ENCODE measurements at places on chromosomes 11 and 22.

- DNase-seq: no peak
Measured at GRCh38 chr11:15829312-15829711, 527.0 kb downstream of the SOX6 start.

- no peak for DNase-seq
Measured at GRCh38 chr22:33986167-33986771, 66.0 kb upstream of the LARGE1 start.

DNA sequence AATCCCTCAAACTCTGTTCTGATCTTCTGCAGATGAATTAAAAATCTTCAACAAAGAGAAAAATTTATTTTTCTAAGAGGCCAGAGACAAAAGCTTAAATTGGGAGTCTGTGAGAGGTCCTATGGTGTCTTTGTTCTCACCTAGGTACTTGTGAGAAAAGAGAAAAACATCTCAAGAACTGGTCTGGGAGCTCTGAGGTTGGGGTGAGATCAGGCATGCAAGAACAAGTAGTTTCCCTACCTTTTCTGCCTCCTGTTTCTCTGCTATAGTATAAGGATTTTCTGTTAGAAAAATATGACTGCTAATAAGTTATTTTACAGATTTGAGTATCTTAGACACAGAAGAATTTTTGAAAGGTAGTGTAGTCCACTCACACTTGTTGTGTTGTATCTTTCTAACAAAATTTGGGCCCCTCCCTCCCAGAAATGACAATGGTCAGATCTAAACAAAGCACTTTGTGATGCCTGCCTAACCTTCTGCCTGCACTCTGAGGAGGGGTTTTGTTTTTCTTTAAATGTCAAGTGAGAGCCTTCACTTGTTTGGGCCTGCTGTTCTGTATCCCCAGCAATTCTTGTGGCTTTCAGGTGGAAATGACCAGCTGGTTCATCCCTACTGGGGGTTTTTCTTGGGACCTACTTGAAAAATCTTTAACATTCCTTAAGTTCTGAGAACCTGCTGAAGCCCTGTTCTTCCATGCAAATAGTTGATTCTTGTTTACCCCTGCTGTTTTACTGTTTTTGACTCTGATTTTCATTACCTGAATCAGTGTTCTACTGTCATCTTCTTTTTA is 13.6 kb upstream of the OR51S1 start:
- DNase-seq: no peak

- no peak for DNase-seq
Measured at GRCh38 chr11:7197469-7197868, 54.2 kb upstream of the SYT9 start.

DNA sequence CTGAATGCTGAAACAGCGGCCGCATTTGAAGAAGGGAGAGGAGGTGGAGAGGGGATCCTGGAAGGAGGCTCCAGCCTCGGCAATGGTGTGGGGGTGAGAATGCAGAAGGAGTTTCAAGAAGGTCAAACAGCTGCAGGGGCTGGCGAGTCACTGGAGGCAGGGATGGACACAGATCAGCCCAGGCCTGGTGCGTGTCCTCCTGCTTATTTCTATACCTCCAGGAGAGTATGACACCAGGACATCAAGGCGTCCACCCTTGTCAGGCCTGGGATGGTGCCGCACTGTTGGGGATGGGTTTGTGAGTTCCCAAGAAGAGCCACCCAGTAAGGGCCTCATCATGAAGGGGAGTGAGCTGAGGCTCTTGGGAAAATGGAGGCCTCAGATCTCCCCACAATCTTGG is 23.1 kb downstream of the IGLL1 start:
- no peak for DNase-seq

DNA sequence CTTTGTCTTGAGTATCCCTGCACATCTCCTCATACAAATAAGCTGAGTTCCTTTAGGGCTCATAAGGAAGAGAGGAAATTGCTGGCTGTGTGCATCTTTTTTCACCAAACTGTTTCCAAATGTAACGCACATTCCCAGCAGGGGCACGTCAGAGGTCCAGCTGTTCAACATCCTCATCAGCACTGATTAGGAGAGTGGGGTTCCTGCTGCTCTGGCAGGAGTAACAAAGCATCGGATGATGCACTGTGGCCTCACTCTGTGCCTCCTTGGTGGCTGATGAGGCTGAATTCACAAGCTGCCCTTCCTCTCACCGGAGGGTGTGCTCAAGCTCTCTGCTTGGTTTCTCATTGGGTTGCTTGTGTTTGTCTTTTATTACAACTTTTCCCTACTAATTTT is 35.5 kb upstream of the SLC25A1 start:
- no peak for DNase-seq

GRCh38 chr11:93528252-93528651 is 14.9 kb downstream of the SMCO4 start:
- DNase-seq: no peak

- DNase-seq: no peak
Measured at GRCh38 chr11:104531894-104532293, 366.4 kb downstream of the CASP12 start.

- DNase-seq: no peak
Measured at GRCh38 chr22:23012081-23012622, 58.2 kb upstream of the GNAZ start.

- DNase-seq: no peak
Measured at GRCh38 chr11:133955081-133955891, 1.5 kb downstream of the IGSF9B start.

- DNase-seq: no peak
Measured at GRCh38 chr22:46536537-46537224, 739 bp downstream of the CELSR1 start.

DNA sequence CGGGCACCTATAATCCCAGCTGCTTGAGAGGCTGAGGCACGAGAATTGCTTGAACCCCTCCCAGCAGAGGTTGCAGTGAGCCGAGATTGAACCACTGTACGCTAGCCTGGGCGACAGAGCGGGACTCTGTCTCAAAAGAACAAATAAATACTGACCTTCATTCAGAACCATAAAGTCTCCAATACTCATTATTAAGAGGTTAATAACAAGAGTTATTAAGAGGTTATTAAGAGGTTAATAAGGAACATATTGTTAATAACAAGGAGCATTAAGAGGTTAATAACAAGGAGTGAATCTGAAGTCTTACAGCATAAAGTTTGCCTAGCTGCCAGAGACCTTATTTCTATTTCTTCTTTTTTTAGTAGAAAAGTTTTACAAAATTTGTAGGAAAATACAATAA is 7.6 kb downstream of the CELF1 start:
- DNase-seq: no peak

- DNase-seq: no peak
Measured at GRCh38 chr11:134071306-134071705, 2.4 kb downstream of the JAM3 start.

DNA sequence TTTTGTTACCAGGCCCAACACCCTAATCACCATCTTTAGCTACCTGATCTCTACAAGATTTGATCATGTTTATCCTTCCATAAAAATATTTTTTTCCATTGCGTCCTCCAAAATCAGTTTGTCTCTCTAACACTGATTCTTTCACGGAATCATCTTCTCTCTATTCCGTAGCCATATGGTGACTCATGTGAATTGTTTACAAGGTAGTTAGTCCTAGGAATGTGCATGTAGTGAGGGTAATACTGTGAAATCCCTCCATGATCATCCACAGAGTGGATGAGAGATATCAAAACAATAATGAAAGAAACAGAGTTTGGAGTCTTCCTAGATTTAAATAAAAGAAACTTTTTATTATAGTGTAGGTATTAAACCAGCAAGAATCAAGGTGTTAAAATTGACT is 230.2 kb downstream of the METTL15 start:
- DNase-seq: no peak

- no peak for DNase-seq
Measured at GRCh38 chr11:910044-910588, 494 bp downstream of the CHID1 start.

- DNase-seq: no peak
Measured at GRCh38 chr22:37105154-37105553, 4.4 kb downstream of the TMPRSS6 start.

- DNase-seq: no peak
Measured at GRCh38 chr11:7949934-7950333, 8.4 kb upstream of the OR10A3 start.

DNA sequence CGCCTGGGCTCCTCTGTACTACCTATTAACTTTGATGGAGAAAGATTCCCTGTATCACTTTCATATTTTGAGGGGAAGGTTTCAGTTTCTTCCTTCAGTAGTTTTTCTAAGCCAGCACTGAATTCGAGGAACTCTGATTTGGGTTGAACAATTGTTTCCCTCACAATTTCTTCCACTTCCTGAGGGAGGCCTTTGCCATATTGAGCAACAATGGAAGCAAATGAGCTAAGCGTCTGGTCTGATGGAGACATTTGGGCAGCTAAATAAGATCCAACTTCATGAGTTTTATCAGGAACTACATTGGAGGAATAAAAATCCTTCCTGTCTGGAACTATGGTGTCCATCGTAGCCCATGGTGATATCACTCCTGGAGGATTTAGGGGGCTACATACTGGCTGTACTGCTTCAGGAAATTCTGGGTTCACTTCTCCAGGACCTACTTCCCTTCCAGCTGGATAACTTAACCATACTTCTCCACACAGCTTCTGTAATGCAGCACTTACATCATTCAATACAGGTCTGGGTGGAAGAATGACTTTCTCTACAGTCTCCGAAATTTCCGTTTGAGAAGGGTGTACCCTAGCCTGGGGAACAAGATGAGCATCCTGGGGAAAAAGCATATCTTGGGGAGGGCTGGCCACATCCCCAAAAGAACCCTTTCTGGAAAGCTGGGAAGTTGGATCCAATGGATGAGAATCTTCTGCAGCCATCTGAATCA is 38.9 kb upstream of the CCDC89 start:
- no peak for DNase-seq

GRCh38 chr11:122271137-122271536 is 155.1 kb upstream of the BLID start:
- DNase-seq: no peak

DNA sequence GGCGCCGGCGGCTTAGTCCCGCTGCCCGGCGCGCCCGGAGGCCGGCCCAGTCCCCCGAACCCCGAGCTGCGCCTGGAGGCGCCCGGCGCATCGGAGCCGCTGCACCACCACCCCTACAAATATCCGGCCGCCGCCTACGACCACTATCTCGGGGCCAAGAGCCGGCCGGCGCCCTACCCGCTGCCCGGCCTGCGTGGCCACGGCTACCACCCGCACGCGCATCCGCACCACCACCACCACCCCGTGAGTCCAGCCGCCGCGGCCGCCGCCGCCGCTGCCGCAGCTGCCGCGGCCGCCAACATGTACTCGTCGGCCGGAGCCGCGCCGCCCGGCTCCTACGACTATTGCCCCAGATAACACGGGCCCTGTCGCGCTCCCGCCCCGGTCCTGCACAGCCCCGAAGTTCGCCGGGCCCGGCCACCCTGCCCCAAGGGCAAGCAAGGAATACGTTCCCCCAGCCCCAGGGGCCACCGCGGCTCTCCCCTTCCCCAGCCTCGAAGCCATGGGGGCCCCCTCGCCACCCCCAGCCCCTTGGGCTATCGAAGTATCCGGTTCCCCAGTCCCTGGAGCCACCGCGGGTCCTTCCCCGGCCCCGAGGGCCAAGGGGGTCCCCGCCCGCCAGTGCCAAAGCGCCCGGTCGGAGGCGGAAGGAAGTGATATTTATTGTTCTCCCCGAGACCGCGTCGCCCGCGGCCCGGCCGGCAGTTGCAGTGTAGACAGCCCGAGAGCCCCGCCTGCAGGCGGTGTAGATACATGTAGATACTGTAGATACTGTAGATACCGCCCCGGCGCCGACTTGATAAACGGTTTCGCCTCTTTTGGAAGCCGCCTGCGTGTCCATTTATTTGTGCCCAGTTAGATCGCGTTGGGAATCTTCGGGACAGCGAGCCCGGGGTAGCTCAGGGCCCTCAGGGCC is 6.2 kb downstream of the TBX1 start:
- DNase-seq: no peak

- no peak for DNase-seq
Measured at GRCh38 chr11:134757633-134758032, 345.6 kb upstream of the B3GAT1 start.

- no peak for DNase-seq
Measured at GRCh38 chr11:75474240-75474639, 41.2 kb upstream of the KLHL35 start.

GRCh38 chr11:131837562-131837961 is 467.1 kb downstream of the NTM start:
- DNase-seq: no peak

DNA sequence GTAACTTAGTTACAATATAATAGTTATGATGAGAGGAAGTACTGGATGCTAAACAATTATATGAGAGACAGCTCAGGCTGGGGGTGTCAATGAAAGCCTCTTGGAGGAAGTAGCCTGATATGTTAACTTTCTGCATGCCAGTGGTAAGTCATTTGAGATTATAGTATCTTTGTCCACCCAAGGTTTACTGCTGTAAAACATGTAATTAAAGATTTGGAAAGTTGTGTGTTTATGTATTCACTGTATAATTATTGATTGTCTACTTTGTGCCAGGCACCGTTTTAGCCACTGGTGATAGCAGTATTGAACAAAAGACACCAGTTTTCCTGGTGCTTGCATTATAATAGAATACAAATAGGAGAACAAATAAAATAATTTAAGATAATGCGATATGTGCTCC is 624 bp upstream of the DNAJB7 start:
- DNase-seq: no peak

DNA sequence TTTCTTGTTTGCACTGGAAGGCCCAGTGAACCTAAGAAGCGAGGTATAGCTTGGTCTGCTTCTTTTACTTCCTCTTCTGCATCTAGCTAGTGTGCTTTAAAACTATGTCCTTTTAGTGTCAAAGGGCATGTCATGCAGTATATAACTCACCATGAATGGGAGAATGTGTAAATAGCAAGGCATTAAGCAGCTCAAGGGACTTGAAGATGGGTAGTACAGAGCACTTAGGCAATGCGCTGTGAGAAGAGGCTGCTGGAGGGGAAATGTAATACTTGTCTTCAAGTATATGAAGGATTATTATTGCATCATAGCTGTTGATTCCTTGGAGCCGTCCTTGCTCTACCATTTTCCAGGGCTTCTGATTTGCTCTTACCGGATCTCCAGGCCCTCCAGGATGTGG is 7.6 kb downstream of the MAML2 start:
- DNase-seq: no peak

DNA sequence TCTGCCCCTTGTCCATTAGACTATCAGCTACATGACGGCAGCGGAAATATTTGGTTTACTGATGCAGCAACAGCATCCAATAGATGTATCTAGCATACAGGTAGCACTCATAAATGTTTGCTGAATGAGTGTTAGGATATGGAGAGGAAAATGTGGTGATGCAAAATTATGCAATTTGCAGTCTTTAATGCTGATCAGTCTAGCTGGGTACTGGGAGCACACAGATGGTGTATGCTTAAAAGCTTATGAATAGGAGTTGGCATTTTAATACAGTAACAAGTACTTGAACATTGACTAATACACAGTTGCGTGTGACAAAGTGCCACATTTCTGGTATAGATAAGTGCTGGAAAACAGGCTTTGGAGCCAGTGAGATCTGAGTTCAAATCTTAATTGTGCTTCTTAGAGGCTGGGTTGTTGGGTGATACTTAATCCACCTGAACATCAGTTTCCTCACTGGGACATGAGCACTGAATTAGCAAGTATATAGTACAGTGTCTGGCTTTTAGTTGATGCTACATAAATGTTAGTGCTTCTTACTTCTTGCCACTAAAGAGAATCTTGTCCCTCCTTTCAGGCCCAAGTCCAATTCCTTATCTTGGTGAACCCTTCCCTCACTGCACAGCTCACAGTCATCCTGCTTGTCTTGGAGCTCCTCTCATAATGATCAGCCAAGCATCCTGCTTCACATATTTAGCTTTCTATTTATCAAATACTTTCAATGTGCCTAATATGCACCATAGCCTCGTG is 99.6 kb downstream of the TIMP3 start:
- no peak for DNase-seq

All from brain pericyte (primary cell).